ENCODE measurements at places on chromosomes 1 and 21.

DNA sequence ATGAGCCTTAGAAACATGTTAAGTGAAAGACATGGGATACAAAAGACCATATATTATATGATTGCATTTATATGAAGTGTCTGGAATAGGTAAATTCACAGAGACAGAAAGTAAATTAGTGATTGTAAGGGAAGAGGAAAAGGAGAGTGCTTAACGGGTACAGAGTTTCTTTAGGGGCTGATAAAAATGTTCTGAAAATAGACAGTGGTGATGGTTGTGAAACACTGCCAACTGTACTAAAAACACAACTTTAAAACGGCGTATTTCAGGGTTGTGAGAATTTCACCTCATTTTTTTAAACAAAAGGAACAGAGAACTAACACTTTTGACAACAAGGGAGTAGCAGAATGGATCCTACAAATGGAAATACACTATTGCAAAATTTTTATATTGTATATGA, 13.4 kb downstream of the COP1 start:
- no peak for DNase-seq

DNA sequence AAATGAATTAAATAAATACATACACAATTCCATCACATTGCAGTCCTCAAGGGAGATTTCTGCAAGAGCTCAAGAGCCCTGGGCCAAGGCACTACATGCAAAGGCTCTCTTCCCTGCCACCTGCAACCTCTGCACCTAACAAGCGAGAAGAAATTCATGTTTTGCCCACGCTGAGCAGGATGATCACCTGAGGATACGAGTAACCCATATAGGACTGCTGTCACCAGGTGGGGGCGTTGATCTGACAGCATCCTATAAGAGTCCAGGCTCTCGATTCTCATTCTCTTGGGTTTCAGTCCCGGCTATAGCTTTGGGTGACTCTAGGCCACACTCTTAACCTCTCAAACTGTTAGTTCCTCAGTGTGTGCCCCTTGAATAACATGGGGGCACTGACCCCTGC, 18.7 kb upstream of the SPOCD1 start:
- no peak for DNase-seq

DNA sequence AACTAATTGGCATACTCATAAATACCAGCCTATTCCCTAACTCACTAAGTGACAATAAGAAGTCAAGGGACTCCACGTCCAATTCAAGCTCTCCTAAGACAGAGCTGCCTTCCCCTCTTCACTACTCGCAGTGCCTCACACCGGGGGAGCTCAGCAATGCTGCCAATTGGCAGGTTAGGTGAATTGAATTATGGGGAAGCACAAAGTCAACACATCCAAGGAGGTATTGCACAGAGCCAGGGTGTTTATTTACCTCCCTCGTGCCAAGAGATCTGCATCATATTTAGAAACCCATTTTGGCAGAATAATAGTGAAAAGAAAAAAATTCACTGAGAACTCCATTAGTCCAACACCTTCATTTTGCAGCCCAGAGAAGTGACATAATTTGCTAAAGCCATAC, 20.4 kb upstream of the TNR start:
- DNase-seq: no peak

DNA sequence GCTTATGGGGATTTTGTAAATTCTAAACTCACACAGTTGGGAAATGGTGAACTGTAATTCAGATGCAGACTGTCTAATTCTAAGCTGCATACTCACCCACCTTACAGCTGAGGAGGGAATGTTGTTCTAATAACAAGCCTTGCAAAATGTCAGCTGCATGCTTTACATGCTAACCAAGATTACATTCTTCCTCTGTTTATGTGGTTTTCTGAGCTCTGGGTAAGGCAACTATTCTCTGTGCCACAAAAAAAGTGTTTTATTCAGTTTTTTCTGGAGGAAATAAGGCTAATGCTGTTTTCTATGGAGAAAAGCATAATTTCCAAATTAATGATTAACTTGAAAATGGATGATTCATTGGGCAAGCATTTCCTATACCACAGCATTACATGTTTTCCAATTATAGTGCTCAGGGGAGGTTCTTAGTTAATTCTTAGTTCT, 64.9 kb downstream of the RGS13 start:
- DNase-seq: no peak

DNA sequence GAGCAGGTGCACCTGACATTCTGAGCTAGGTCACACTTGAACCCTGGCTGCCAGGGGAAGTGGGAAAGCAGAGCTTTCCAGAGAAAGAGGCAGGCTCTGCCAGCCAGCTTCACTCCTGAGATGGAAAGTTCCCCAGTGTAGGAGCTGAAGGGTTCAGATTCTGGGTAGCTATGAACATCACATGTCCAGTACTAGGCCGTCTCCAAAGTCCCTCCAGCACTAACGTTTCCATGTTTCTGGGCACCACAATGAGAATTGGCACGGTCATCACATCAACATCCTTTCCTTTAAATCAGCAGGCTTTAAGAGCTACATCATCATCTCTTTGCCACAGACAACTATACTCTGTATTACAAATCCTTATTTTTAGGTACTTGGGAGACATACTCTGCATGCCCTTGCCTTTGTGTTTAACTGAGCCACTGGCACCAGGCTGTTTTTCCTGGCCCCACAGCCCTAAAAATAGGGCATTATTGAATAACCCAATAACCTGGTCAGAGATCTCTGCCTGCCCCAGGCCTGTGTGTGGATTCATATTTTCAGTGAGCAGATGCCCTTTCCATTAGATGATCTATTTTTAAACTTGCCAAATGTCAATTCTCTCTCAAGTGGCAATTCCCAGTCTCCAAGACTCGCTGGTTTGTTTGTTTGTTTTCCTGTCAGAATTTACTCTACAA, 35.4 kb upstream of the USP24 start:
- no peak for DNase-seq

DNA sequence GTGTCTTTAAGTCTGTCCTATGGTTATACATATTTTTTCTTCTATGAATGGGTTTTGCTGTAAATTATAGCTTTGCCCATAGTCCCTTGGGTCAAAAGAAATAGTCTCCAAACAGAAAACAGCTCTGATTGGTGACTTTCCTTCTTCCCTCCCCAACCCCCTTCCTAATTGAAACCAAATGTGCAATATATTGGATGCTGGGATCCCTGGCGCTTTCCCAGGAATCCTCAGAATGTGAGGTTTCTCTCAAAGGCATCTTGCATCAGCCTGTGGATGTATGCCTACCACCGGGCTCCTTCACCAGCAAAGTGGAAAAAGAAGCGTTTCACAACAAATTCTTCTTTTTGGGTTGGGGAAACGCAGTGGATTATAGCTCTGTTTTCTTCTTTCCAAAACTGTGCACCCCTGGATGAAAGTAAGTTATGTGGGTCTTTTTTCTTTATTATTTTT, at the start of gene DDR2:
Gene DDR2, plus strand, starts transcription at position 248 of the 450 bp plus-strand sequence. CDS start 86,600 bp downstream, outside the sequence.
- DNase-seq: no peak

DNA sequence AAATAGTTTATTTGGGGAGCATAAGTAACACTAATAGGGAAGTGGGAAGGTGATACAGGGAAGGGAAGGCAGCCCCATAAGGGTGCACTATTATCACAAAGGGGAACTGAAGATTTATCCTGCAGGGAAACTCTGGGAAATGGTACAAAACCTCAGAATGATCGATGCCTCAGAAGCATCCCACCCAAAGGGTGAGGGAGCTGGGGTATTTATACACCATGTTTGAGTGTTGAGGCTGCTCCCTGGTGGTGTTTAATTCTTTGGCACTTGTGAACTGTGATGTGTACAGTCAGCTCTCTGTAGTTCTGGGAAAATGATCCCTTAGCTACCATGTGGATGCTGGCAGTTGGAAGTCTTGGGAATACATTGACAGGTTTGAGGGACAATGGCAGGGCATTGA, 5.1 kb upstream of the TRIM62 start:
- DNase-seq: no peak

DNA sequence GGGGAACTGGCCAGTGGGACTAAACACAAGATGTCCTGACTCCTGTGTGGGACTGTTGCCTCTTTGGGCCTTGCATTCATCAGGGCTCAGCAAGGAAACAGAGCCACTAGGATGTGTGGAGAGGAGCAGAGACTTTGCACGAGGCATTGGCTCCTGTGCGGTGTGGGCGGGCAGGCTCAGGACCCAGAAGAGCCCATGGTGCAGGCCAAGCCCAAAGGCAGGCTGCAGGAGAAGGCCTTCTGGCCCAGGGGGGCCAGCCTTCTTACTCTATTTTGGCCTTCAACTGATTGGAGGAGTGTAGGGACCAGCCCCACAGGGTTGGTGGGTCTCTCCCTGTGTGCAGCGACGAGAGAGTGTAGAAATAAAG, 23.5 kb downstream of the LRRC3 start:
- DNase-seq: no peak

DNA sequence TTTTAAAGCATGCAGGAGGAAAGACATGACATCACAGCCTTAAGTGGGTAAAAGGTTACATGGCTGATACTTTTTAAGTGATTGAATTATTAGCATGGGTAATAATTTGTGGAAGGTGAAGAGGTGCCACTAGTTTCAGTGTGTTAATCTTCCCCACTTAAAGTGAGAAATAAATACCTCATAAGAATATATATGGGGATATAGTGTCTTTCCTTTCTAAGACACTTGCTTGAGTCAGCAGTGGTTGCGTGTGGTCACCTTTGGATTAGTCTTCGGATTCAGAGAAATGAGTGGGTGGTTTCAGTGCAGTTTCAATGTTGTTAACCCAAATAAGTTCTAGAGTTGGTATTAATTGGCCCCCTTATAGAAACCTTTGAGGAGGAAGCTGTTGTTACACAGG, 94.1 kb downstream of the ADGRL2 start:
- DNase-seq: no peak

DNA sequence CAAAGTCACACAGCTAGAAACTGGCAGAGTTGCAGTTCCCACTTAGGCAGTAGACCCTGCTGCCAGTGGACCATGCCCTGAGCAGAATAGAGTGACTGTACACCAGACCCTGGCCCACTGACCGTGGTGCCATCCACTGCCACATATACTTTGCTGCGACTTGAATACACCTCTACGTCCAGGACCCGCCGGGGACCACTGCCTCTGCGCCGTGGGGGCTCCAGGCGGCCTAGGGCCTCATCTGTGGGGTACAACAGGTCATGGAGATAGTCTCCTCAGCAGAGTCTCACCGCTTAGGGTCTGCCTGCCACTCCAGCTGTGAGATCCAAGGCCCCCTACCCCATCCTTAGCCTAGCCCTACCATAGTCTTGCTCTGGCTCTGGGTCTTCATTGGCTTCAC, 1.6 kb downstream of the POMGNT1 start:
- DNase-seq: no peak

DNA sequence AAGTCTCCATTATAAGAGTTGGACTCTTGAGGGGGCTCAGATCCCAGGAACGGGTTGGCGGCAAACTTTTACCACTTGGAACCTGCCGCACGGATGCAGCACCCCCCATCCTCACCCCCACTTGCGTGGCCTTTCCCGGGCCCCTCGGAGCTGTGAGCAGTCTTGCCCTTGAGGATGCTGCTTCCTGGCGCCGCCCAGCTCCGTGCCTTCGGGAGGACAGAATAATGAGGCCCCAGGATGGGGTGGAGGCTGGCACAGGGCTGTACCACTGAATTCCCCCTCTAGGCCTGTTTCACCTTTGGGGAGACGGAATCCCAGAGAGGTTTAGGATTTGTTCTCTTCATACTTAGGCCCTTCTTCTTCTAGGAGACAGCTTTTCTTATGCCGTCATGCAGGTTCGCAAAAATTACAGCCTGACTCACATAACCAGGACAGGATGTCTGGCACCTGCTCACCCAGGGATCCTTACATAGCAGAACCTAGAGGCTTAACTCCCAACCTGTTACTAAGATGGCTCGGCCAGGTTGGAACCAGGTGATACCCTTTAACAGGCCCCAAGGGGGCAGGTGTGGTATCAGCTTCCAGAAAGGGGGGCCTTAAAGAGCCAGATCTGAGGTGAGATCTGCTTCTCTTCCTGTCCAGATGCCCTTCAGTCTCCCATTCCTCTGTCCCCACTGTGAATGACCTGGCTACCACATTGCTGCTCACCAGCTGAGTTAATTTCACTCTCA, 1.5 kb downstream of the TRNP1 start:
- DNase-seq: no peak
